ENCODE measurements at places on chromosomes 1 and 21. TPM values are rescaled to one million over a fixed set of nuclear protein-coding genes. Genes with fewer than 3 reads are reported as not detected.

The NUDT4B gene
- polyA plus RNA-seq, result not detected

The FCGR3B gene
- not detected for polyA plus RNA-seq

The CFH gene
- 0.17 TPM for polyA plus RNA-seq

The MANEAL gene
- 20.3 TPM for polyA plus RNA-seq
